Mucosa of descending colon (tissue), 3 donors: ENCODE measurements at places on chromosomes 11 and 22. TPM values are rescaled to one million over a fixed set of nuclear protein-coding genes. Genes with fewer than 3 reads are reported as not detected.

- no peak for DNase-seq
Measured at GRCh38 chr11:6563121-6563619, 40.2 kb downstream of the RRP8 start.

- DNase-seq = no peak
Measured at GRCh38 chr22:23058481-23059283, 11.6 kb upstream of the GNAZ start.

DNA sequence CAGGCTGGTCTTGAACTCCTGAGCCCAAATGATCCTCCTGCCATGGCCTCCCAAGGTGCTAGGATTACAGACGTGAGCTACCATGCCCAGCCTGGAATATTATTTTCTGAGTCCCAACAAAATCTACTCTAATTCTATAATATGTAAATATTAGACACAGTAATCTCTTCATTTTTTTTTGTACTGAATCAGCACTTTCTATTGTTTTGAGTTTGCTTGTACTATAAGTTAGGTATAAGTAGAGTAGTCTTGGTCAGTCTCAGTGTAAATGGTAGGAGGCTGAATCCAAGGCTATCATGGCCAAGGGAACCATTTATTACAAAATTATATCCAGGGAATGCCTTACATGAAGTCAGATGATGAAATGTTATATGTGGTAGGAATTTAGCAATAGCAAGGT is 19.6 kb upstream of the OR6X1 start:
- DNase-seq = no peak

GRCh38 chr11:88231894-88232482 is 56.7 kb upstream of the RAB38 start:
- no peak for DNase-seq

- DNase-seq = no peak
Measured at GRCh38 chr22:16854631-16855030, 29.4 kb upstream of the XKR3 start.

- no peak for DNase-seq
Measured at GRCh38 chr22:46970411-46971098, 208.1 kb downstream of the TBC1D22A start.

The ZNF215 gene
- 5.1 TPM for total RNA-seq

The OR8D1 gene
- not detected for total RNA-seq

The CATSPERZ gene
- not detected for total RNA-seq
